Fibroblast of skin of abdomen (primary cell): ENCODE measurements at places on chromosomes 3 and 15.

DNA sequence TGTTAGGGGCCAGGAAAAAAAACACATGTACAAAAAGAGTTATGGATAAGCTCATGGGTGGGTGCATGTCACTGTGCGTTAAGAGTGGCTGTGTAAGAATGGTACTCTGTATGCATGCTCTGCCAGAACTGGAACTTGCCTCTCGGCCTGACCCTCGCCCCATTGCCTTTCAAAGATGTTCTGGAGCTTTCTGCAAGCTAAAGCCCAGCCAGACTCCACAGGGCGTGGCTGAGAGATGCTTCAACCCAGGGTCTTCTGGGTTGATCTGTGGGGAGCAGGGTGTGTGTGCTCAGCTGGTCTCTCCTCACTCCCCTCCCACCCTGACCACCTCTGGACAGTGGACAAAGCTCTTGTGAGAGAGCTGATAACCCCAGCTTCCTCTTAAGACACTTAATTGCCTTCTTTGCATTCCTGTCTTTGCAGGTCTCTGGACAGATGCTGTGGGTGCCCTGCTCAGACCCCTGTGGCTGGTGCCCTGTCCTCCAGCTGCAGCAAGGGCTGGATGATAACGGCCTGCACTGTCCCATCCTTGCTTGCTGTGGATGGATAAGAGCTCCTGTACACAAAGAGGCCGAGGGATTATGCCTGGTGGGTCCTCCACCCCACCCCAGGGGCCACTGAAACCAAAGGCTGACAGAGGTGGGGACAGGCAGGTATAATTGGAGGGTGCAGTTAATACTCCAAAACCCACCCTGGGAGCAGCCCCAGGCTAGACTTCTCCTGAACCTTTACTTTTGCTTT lies 28.7 kb downstream of the ALDH1L1 start:
- DNase-seq, result no peak

GRCh38 chr3:154085799-154086198 lies 35.4 kb upstream of the ARHGEF26 start:
- no peak for DNase-seq

DNA sequence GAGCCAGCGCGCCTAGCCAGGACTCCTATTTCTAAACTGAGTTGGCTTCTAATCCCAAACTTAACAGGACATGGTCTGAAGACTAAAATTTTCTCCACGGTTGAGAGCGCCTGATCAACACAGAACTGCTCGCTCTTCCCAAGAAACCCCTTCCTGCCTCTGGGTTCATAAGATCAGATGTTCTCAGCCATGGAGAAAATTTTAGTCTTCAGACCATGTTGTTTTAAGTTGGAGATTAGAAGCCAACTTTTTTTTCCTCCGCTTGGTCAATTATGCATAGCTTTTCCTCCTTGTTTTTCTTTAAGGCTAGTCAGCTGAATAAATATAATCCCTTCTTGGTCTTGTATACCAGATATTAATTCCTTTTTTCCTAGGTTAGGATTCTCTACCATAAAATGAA lies 356.6 kb upstream of the ADAMTS9 start:
- no peak for DNase-seq

DNA sequence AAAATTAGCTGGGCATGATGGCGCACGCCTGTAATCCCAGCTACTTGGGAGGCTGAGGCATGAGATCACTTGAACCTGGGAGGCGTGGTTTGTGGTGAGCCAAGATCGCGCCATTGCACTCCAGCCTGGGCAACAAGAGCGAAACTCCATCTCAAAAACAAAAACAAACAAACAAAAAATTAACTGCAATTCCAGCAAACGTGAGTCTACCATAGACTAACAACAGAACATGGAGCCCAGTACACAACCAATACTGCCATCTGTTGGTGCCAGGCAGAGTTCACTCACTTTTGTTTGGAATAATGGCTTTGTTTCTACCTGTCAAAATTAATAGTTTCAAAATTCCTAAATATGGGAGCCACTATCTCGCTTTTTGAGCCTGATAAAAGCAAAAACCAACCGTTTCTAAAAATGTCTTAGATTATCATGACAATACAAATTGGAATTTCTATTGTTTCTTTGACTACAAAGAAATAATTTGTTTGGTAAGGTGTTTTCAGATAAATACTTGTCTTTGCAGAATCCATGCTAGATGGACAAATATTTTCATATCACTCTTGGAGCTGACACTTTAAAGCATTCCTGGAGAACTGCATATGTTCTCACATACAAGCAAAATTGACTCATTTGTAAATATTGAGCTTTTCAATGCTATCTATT lies 45.0 kb downstream of the GPR176 start:
- DNase-seq, result no peak

DNA sequence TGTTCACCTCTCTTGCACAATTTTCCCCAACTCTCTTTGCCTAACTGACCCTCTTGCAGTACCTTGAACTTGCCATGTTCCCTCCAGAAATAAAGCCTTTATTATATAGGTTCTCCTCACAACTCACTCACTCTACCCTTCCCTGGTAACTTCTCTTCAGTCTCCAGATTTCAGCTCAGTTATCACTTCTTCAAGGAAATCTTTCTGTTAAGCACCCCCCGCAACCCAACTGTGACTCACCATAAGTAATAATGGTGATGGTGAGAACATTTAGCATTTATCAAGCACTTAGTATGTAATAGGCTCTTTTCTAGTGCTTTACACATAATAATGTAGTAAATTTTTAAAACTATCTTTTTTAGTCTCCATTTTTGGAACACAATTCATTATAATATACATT lies 8.1 kb upstream of the OR5K1 start:
- no peak for DNase-seq

DNA sequence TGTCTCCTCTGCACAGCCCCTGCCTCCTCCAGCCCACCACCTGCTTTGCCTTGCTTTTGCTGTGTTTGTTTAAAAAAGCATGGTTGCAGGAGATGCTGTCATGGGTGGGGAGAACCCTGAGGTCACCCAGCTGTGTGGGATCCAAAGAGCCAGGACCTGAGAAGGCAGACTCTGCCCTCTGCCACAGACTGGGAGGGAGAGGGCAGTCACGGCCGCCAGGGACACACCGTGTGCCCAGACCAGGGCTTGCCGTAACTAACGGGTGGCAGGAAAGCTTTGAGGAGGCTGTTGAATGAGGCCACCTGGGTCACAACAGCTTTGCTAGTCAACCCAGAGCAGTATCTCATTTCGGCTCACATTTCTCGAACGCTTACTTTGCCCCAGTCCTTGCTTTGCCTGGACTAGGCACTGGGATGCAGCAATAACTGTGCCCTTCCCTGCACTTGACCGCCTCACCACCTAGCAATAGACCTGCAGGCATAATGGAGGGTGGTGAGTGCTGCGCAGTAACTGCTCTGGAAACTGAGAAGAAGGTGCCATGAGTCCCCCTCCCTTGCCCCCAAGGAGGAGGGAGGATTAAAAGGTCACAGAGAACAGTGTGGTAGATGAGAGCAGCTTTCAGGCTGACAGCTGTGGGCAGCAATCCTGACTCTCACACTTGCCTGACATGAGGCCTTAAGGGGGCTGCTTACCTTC lies 55.0 kb upstream of the CTDSPL start:
- DNase-seq, result no peak

DNA sequence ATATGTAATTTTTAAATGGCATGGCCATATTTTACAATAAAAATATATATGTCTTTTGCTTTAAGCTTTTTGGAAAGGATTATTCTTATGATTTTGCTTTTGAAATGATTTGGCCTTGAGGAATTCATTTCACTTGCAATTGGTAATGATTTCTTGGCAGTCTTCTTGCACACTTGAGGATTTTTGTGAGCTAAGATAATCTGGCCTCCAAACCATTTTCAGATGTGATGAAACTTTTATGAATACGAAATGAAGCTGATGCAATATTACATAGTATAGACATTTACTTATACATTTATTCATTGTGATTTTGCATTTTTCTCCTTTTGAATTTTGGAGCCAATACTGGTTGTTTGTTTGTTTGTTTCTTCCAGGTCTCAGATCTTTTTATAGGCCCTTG lies 6.4 kb upstream of the SH2D7 start:
- peak; percentile 95 for DNase-seq

- no peak for DNase-seq
These were observed 252.0 kb downstream of the CACNA2D3 start for GRCh38 chr3:54374214-54374852.

DNA sequence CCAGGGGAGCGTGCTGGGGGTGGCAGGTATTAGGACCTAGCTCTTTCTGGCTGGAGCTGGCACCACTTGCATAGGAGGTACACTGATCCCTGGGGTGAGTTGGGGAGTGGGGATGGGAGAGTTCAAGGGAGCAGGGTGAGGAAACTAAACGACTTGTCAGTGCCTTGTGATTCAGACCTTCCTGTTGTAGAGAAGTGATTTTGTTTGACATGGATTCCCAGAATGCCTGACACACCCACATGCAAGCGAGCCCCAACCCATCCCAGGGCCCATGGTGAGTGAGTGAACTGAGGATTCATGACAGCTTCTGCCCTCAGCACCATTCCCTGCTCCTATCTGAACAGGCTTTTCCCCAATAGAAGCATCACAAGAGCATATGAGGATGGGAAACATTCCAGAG lies 15.6 kb upstream of the UBE2Q2 start:
- no peak for DNase-seq

GRCh38 chr3:42846685-42847522 lies 28.8 kb downstream of the CYP8B1 start:
- DNase-seq, result no peak

GRCh38 chr3:195154111-195154791 lies 116.7 kb downstream of the XXYLT1 start:
- DNase-seq, result peak; percentile 39

- DNase-seq, result peak; percentile 35
These were observed 799.3 kb downstream of the DIPK2A start for GRCh38 chr3:144770915-144771351.

DNA sequence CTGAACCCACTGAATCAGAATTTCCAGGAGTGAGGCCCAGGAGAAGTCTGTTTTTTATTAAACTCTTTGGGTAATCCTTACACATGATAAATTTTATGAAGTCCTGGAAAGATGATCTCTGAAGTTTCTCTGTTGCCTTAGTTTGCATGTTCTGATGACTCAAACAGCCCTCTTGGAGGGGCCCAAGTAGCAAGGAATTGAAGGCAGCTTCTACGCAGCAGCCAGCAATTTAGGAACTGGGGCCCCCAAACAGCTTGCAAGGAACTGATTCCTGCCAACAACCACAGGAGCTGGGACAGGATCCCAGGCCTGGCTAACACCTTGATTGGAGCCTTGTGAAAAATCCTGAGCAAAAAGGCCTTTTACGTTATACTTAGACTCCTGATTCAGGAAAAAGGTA lies 5.4 kb upstream of the ACP3 start:
- peak; percentile 71 for DNase-seq

GRCh38 chr15:60936186-60936585 lies 292.9 kb downstream of the RORA start:
- no peak for DNase-seq

GRCh38 chr3:175398676-175399075 lies 539.5 kb downstream of the NAALADL2 start:
- DNase-seq, result peak; percentile 66

DNA sequence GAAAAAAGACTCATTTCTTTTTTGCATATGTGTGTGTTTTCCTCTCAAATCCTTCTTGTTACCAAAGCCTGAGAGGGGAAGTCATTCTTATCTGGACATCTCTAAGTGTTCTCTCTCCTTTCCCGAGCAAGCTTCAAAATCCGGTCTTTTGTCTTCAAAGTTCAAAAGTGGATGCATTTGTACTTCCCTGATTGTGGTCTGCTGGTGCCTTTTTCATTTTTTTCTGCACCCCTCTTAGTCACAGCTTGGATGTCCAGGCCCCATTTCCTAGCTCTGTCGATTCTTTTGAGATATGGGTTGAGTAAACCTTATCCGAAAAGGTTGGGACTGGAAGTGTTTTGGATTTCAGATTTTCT lies 34.8 kb downstream of the EHD4 start:
- no peak for DNase-seq
